ENCODE measurements at places on chromosomes 2 and 18.

GRCh38 chr2:168320267-168320666 lies 72.9 kb upstream of the STK39 start:
- H3K27ac ChIP-seq = no peak overlapping the region
- no peak for DNase-seq
- no peak overlapping the region for H3K4me3 ChIP-seq

DNA sequence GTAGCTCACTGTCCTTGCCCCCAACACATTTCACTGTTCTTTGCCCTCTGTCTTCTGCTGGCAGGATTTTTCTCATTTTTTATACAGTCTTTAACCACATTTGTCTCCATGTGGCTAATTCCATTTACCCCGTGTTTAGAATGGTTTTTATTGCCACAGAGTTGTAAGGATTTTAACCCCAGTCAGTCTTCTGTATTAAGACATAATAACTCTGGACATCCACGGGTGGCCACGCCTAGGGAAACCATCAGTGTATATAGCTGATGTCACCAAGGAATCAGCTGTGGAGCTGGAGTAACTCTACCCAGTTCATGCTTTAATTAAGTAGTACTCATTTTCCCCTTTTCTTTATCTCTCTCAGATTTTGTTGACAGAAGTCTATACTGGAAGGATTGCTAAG lies 139.8 kb downstream of the MAP4K4 start:
- no peak overlapping the region for H3K4me3 ChIP-seq
- H3K27ac ChIP-seq = no peak overlapping the region
- no peak for DNase-seq
- no peaks in the 10 kb centered on the region for H3K4me1 ChIP-seq

- no peak for DNase-seq
- no peaks in the 10 kb centered on the region for H3K4me1 ChIP-seq
- no peaks in the 10 kb centered on the region for H3K27me3 ChIP-seq
- H3K36me3 ChIP-seq = no peaks in the 10 kb centered on the region
- H3K4me3 ChIP-seq = no peak overlapping the region
- H3K27ac ChIP-seq = no peak overlapping the region
These were observed 456.7 kb upstream of the HS6ST1 start for GRCh38 chr2:128775217-128775913.

- no peak overlapping the region for H3K4me3 ChIP-seq
- H3K27me3 ChIP-seq = no peaks in the 10 kb centered on the region
- H3K4me1 ChIP-seq = no peaks in the 10 kb centered on the region
- DNase-seq = no peak
- H3K27ac ChIP-seq = no peak overlapping the region
These were observed 1.2 kb upstream of the ANO7 start for GRCh38 chr2:241187101-241187917.

DNA sequence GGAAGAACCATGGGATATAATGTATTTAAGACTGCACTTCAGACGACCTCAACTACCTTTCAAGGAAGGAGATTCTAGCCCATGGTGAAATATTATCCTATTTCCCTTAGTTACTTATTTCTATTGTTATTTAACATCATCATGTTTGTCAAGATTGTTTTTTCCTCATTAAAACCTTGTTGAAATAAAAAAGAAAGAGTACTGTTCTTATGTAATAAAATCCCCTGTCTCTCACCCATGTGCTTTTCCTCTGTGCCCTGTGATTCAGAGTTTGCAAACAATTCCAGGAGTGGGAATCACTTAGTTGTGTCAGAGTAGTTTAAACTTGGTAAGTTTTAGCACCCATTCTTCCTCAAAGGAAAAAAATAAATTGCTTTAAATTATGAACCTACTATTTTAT lies 43.6 kb downstream of the ERBB4 start:
- H3K4me3 ChIP-seq = no peak overlapping the region
- H3K27me3 ChIP-seq = no peaks in the 10 kb centered on the region
- no peaks in the 10 kb centered on the region for H3K36me3 ChIP-seq
- no peak overlapping the region for H3K27ac ChIP-seq
- H3K4me1 ChIP-seq = no peaks in the 10 kb centered on the region

GRCh38 chr2:38438883-38439612 lies 62.0 kb upstream of the ATL2 start:
- no peak for DNase-seq
- H3K4me3 ChIP-seq = no peak overlapping the region
- H3K4me1 ChIP-seq = 0 out of 2 replicates have a peak, but pooled peaks cover 4% of the 10 kb centered on the region
- no peaks in the 10 kb centered on the region for H3K36me3 ChIP-seq
- no peak overlapping the region for H3K27ac ChIP-seq
- no peaks in the 10 kb centered on the region for H3K27me3 ChIP-seq

GRCh38 chr2:53373126-53373525 lies 394.5 kb upstream of the CHAC2 start:
- no peak overlapping the region for H3K4me3 ChIP-seq
- no peaks in the 10 kb centered on the region for H3K4me1 ChIP-seq
- H3K27me3 ChIP-seq = no peaks in the 10 kb centered on the region
- no peaks in the 10 kb centered on the region for H3K36me3 ChIP-seq
- no peak for DNase-seq
- no peak overlapping the region for H3K27ac ChIP-seq

GRCh38 chr2:182435754-182436153 lies 8.9 kb upstream of the PDE1A start:
- no peaks in the 10 kb centered on the region for H3K4me1 ChIP-seq
- no peak overlapping the region for H3K4me3 ChIP-seq
- no peaks in the 10 kb centered on the region for H3K27me3 ChIP-seq
- H3K27ac ChIP-seq = no peak overlapping the region
- no peaks in the 10 kb centered on the region for H3K36me3 ChIP-seq

DNA sequence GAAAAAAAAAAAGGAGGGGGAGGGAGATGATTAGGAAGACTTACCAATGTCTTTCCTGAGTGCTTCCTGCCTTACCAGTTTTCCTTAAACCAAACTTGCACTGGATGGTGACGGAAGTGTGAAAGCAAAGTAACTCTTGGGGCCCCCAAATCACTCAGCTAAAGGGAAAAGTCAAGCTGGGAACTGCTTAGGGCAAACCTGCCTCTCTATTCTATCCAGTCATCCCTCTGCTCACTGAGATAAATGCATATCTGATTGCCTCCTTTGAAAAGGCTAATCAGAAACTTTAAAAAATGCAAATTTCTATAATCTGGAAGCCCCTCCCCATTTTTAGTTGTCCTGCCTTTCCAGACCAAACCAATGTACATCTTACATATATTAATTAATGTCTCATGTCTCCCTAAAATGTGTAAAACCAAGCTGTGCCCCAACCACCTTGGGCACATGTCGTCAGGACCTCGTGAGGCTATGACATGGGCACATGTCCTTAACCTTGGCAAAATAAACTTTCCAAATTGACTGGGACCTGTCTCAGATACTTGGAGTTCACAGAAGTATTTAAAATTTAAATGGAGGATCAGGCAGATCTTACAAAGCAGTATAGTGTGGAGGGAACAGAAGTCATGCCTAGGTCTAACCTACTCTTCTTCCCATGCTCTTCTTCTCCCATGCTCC lies 7.2 kb upstream of the CYBRD1 start:
- H3K27ac ChIP-seq = no peak overlapping the region
- no peak for DNase-seq
- H3K36me3 ChIP-seq = no peaks in the 10 kb centered on the region
- no peaks in the 10 kb centered on the region for H3K27me3 ChIP-seq
- no peak overlapping the region for H3K4me3 ChIP-seq

- H3K4me3 ChIP-seq = no peak overlapping the region
- DNase-seq = no peak
- H3K4me1 ChIP-seq = no peaks in the 10 kb centered on the region
- H3K27me3 ChIP-seq = no peaks in the 10 kb centered on the region
- H3K27ac ChIP-seq = no peak overlapping the region
- H3K36me3 ChIP-seq = no peaks in the 10 kb centered on the region
These were observed 60.3 kb upstream of the LYPD6B start for GRCh38 chr2:148978026-148978685.

- H3K27me3 ChIP-seq = no peaks in the 10 kb centered on the region
- H3K36me3 ChIP-seq = no peaks in the 10 kb centered on the region
- H3K27ac ChIP-seq = no peak overlapping the region
- no peak overlapping the region for H3K4me3 ChIP-seq
- H3K4me1 ChIP-seq = no peaks in the 10 kb centered on the region
These were observed 261.7 kb upstream of the MAP2 start for GRCh38 chr2:209162129-209162528.

- peak; percentile 9 for DNase-seq
- H3K27ac ChIP-seq = peak overlapping the region; percentile 90
- H3K4me1 ChIP-seq = no peaks in the 10 kb centered on the region
- H3K36me3 ChIP-seq = no peaks in the 10 kb centered on the region
These were observed 1.7 kb downstream of the MEIS1 start for GRCh38 chr2:66436581-66437001.

GRCh38 chr18:34640276-34640675 lies 69.8 kb upstream of the DTNA start:
- no peaks in the 10 kb centered on the region for H3K27me3 ChIP-seq
- H3K27ac ChIP-seq = no peak overlapping the region
- H3K36me3 ChIP-seq = no peaks in the 10 kb centered on the region
- DNase-seq = no peak
- H3K4me3 ChIP-seq = no peak overlapping the region

GRCh38 chr2:112304298-112304941 lies 29.0 kb downstream of the ZC3H6 start:
- H3K4me3 ChIP-seq = no peak overlapping the region
- no peak for DNase-seq
- no peaks in the 10 kb centered on the region for H3K27me3 ChIP-seq

- H3K36me3 ChIP-seq = no peaks in the 10 kb centered on the region
- no peak for DNase-seq
- H3K27me3 ChIP-seq = no peaks in the 10 kb centered on the region
- no peaks in the 10 kb centered on the region for H3K4me1 ChIP-seq
- H3K27ac ChIP-seq = no peak overlapping the region
These were observed 319.4 kb upstream of the SLC39A10 start for GRCh38 chr2:195337597-195337996.

- no peak overlapping the region for H3K4me3 ChIP-seq
- H3K36me3 ChIP-seq = no peaks in the 10 kb centered on the region
- H3K27me3 ChIP-seq = no peaks in the 10 kb centered on the region
- no peaks in the 10 kb centered on the region for H3K4me1 ChIP-seq
These were observed 21.7 kb downstream of the DDX18 start for GRCh38 chr2:117835990-117836760.

- no peak overlapping the region for H3K27ac ChIP-seq
- DNase-seq = no peak
- H3K4me3 ChIP-seq = no peak overlapping the region
- peaks cover 30% of the 10 kb centered on the region for H3K4me1 ChIP-seq
- no peaks in the 10 kb centered on the region for H3K27me3 ChIP-seq
These were observed 120.9 kb upstream of the DCC start for GRCh38 chr18:52219102-52219501.

DNA sequence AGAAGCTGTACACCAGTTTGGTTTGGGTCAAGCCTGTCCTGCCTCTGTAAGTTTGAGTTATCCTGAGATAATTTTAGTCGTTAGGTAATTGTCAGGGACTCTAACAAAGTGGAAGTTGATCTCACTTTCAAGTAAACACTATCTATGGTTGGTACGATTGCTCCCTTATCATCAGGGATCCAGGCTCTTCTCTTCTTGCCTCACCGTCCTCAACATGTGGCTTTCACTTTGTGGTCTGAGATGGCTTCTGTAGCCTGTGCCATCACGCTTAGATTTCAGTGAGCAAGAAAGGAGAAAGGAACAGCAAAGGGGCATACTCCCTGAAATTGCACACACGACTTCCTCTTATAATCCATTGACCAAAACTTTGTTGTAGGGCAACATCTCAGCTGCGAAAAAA lies 115.6 kb downstream of the CTAGE1 start:
- H3K36me3 ChIP-seq = no peaks in the 10 kb centered on the region
- no peak overlapping the region for H3K27ac ChIP-seq
- no peak overlapping the region for H3K4me3 ChIP-seq
- no peak for DNase-seq
- H3K4me1 ChIP-seq = no peaks in the 10 kb centered on the region

DNA sequence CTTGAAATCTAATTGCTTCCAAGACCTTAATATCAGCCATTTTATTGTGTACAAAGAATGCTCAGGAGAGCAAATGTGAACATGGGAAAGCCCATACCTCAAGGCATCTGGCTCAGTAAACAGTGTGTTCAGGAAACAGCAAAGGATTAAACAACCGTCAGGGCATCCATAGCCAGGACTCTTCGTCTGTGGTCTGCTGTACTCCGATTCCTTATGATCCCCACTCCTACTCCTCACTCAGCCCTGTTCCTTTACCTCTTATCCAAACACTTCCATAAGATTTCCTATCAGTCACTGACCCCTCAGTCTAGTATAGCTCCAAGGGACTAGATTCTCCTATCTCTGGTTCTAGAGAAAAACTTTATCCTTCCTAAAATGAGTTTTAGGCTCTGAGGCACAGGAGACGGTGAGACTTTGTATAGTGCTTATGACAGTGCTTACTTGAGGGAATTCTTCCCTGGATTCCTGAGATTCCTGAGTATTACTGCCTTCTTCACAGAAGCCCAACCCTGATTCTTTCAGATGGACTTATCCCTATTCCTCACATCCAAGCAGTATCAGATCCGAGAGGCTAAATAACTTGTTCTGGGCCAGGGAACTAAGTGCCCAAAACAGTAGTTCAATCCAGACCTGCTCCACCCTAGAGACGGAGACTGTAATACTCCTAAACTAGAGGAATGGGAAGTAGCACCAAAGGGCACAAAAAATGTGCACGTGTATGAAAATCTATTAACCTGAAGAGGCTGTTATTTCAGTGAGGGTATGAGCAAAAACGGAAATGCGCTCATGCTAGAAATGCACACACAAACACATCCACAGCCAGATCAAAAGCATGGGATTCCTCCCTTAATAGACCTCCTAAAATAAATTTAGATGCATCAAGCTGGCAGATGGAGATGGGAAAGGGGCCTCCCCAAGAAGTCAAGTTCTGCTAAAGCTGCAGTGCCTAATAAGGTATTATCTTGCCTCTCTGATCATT lies 42.1 kb upstream of the SIGLEC15 start:
- H3K4me1 ChIP-seq = no peaks in the 10 kb centered on the region
- no peak overlapping the region for H3K27ac ChIP-seq
- DNase-seq = no peak
- H3K36me3 ChIP-seq = no peaks in the 10 kb centered on the region
- no peak overlapping the region for H3K4me3 ChIP-seq

DNA sequence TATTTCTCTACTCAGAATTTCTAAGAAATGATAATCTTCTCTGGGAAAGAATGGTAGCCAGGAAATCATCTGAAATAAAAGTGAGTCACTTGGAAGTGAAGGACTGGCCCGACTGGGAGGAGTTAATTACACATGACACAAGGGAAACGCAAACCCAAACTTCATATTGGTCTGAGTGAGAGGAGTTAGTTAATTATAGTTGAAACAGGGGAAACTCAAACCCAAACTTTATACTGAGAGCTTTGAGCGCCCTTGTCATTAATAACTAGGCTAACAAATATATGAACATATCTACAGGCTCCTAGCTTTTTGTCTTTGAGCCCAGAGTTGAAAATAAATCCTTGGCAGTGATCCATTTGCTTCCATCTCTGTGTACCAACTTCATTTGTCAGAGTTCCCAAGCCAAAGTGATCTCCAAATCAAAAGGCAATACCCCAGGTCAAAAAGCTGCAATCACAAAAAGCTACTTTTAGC lies 187.8 kb upstream of the COL3A1 start:
- no peaks in the 10 kb centered on the region for H3K27me3 ChIP-seq
- H3K27ac ChIP-seq = no peak overlapping the region
- no peak for DNase-seq
- H3K4me3 ChIP-seq = no peak overlapping the region
- no peaks in the 10 kb centered on the region for H3K36me3 ChIP-seq

GRCh38 chr18:34848156-34848555 lies 138.1 kb downstream of the DTNA start:
- H3K27ac ChIP-seq = no peak overlapping the region
- H3K4me3 ChIP-seq = no peak overlapping the region
- H3K36me3 ChIP-seq = no peaks in the 10 kb centered on the region
- no peak for DNase-seq
